ENCODE measurements at places on chromosomes 3 and 15.

DNA sequence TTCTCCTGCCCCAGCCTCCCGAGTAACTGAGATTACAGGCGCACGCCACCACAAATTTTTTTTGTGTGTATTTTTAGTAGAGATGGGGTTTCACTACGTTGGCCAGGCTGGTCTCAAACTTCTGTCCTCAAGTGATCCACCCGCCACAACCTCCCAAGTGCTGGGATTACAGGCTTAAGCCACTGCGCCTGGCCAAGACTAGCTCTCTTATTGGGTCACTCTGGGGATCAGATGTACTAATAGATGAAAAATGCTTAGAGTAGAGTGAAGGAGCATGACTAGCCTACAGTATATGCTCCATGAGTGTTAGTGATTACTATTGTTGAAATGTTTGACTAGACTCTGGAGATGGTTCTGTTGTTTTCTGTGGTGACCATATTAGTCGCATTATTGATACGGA, 21.8 kb downstream of the RARB start:
- DNase-seq: no peak

DNA sequence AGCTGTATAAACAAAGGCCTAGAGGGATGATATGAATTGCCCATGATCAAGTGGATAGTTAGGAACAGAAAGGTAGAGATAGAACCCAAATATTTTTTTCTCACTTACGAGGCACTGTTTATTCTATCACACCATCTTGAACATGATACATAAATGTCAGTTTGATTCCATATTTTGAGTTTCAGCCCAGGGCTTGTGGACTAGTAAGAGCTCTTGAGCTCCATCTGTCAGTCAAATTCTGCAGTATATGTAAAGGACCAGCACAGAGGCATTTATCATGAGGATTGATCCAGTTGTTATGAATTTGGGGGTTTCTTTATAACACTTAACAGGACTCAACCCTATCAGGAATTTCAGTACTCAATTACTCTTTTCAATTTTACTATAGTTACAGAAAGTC, 4.8 kb downstream of the SLC27A2 start:
- no peak for DNase-seq

- DNase-seq: no peak
These were observed 255.9 kb upstream of the CMC1 start for GRCh38 chr3:27985369-27986035.

DNA sequence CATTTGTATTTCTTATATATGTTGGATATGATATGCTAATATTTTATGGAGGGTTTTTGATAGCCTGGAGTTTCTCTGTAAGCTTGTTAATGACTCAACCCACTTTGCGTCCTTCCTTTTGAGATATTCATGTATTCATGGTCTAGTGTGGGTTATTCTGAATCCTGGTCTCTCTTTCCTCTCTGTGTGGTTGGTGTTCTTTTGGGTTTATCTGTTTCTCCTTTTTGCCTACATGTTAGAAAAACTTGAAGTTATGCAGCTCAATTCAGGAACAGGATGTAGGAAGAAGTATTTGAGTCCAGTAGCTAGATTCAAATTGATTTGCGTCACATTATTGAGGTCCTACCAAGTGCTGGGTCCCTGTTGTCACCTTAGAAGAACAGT, 28.1 kb downstream of the CMTM7 start:
- DNase-seq: no peak

- DNase-seq: no peak
These were observed 55.2 kb downstream of the CMSS1 start for GRCh38 chr3:99872923-99873254.

- DNase-seq: no peak
These were observed 8.2 kb upstream of the TIMMDC1 start for GRCh38 chr3:119490153-119490552.

GRCh38 chr15:73326157-73326556, 42.6 kb downstream of the HCN4 start:
- no peak for DNase-seq

GRCh38 chr15:29311696-29312095, 42.1 kb upstream of the NSMCE3 start:
- DNase-seq: no peak

DNA sequence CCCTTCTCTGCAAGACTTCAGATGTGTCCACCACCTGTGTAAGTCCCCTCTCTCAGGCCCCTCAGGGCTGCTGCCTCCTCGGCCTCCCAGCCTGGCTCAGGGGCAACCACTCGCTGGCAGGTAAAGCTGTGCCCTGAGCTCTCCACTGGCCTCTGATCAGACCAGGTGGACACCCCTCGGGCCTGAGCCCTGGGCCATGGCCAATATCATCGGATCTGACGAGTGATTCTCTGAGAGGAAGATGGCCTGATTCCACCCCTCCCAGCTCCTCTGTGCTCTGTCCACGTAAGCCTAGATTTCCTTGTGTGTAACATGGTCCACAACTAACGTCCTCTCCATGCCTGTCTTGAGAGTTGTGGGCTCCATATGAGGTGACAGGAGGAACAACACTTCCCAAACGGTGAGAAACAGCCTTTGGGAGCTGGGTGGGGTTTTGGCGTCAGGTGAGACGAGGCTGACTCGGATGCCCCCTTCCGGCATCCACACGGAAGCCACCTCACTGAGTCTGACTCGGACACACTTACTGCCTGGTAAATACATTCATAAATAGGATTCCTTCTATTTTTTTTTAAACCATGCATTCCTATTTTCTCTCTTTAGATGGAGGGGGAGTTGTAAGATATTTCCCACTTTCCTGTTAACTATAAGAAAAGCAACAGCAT, 86.8 kb downstream of the NUP210 start:
- no peak for DNase-seq

DNA sequence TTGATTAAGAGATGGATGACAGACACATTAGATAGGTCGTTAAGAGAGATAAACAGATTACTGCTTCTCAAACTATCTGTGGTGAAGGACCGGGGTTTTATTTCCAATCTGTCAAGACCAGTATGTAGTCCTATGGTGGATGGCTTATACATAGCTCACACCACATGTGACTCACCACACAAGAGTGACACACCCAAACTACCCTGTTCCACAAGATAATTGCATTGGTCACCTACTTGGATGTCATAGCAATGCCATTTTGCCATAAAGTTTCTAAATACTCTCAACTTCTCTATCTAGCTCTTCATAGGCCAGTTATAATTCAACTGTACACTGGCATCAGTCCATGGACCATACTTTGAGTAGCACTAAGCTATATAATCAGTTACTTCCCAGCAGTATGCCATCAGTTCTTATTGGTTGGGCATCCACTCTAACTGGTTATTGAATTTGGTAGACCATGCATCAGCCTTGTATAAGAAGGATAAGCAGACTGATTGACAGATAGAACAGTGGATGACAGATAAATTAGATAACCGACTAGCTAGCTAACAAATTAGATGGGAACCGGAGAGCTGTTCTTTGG, 11.6 kb downstream of the WWTR1 start:
- DNase-seq: no peak

GRCh38 chr3:11803977-11804892, 42.5 kb downstream of the TAMM41 start:
- peak; percentile 40 for DNase-seq

- DNase-seq: no peak
These were observed 159.1 kb upstream of the EOMES start for GRCh38 chr3:27880969-27881892.

GRCh38 chr15:47971637-47972036, 149.2 kb upstream of the SLC24A5 start:
- no peak for DNase-seq

GRCh38 chr3:32882603-32883025, 64.8 kb downstream of the TRIM71 start:
- DNase-seq: no peak

- DNase-seq: peak; percentile 41
These were observed 170.2 kb upstream of the UMPS start for GRCh38 chr3:124559846-124560574.

GRCh38 chr15:99102332-99103235, 2.3 kb upstream of the SYNM start:
- DNase-seq: no peak

- no peak for DNase-seq
These were observed 42.7 kb upstream of the GAP43 start for GRCh38 chr3:115580566-115580965.

DNA sequence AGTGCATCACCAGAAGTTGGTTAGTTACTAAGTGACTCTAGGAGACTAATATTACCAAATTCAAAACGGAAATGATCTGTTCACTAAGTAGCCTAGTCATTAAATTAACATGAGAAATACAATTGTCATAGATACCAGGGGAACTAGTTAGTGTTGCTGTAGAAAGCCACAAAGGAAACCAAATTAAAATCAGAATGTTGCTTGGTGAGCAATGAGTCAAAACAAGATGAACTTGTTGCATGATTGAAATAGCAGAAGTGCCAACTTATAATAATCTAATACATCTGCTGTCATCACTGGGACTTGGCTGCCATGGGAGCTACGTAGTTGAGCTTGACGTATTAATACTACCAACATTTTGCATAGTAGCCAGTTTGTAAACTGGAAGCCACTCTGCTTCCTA, 458.1 kb downstream of the DIPK2A start:
- DNase-seq: no peak

DNA sequence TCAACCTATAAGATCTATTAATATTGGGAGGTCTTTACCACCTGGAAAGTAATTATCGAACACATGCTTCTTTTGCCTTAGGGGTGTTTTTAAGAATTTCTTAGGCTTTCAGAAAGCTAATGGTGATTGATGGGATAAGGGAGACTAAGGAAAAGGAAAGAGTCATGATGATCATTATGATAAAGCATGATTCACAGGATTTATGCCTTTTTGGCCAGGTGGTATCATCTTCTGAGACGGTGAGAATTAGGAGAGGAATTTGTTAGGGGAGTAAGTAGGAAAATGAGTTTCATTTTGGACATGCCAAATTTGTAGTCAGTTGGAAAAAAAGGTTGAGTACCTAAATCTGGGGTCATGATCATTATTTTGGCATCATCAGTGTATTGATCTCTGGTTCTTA, 8.9 kb downstream of the ARMC8 start:
- no peak for DNase-seq

DNA sequence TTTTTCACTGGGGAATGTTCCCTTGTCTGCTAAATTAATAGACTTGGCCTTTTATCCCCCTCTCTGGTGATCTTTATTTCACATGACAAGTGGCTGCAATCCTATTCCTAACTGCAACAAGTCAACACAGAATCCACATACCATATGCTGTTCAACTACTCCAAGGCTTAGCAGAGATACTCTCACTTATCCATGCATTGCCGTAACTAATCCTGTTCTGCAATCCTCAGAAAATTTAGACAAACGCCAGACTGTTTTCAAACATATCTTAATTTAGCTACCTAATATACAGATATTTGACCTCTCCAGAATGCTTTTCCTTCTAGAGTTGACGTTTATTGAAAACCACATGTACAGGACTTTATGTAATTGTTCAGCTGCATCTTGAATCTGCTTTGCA, 37.9 kb downstream of the EID1 start:
- no peak for DNase-seq

DNA sequence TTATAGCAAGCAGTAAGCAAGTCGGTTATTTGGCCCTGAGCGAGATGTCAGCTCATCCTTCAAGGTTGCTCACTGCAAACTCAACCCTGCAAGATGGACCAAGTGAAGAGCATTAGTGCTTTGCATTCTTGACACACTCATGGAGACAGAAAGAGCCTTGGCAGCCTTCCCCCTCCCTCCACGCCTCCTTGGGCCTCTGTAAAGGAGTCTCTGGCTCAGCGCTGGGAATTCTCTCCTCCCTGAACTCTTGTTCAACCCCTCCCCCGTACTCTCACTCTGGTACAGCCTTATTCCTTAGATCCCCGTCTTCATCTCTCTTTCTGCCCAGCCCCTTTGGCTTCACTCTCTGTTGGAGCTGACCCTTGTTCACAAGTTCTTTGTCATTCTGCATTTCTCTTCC, 2.2 kb upstream of the CX3CR1 start:
- no peak for DNase-seq

DNA sequence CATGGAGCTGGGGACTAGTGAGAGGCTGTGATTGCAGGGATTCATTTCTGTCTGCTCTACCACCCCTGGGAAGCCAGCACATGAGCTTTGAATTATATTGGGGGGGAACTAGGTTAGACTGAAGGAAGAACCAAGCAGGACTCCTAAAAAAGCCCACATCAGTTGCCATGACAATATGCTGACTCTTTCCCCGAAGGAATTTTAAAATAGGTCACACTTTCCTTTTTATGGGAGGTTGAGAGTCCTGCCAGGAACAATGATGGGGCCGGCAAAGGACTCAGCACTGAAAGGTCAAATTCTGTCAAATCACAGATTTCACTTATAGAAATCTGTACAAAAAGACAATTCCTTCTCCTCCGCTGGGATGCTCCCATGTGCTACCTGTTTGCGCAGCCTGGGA, 130.8 kb downstream of the ZNF621 start:
- DNase-seq: no peak

GRCh38 chr3:124078953-124079911, 87.3 kb upstream of the ROPN1 start:
- DNase-seq: no peak

DNA sequence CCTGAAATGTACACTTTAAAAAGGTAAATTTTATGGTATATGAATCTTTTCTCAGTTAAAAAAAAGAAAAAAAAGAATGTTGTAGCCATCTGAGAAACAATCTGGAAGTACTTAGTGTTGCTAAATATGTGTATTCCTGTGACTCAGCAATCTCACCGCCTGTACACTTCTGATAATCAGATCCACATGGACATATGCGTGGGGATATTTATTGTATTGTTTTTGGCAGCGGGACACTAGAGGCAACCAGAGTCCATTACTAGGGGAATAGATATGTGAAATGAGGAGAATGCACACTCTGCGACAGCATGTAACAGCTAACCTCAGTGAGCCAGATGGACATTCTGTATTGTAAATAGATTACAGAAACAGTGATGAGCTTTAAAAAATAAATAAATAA, 65.4 kb downstream of the AQP9 start:
- DNase-seq: no peak

- no peak for DNase-seq
These were observed 82.8 kb downstream of the PCSK6 start for GRCh38 chr15:101406526-101407195.

- no peak for DNase-seq
These were observed 14.2 kb upstream of the GATM start for GRCh38 chr15:45392584-45392855.

GRCh38 chr3:127706312-127706711, 33.6 kb downstream of the ABTB1 start:
- no peak for DNase-seq

DNA sequence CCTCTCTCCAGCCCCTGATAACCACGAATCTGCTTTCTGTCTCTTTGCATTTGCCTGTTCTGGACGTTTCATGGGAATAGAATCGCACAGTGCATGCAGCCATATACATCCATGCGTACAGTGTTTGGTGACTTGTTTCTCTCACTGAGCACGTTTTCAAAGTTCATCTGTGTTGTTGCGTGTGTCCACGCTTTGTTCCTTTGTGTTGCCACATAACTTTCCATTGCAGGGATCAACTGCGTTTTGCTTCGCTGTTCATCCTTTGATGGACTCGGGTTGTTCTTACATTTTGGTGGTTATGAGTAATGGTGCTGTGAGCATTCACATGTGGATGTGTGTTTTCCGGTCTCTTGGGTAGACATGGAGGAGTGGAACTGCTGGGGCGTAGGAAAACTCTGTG, 56.4 kb upstream of the TAMM41 start:
- DNase-seq: no peak
